ENCODE measurements at places on chromosomes 11 and 22.
A peak's percentile ranks its signal among the peaks of the same experiment; 100 is the strongest.

- DNase-seq = no peak
These were observed 60.1 kb upstream of the CLTCL1 start for GRCh38 chr22:19351604-19352003.

- DNase-seq = no peak
These were observed 44.0 kb downstream of the FDX1 start for GRCh38 chr11:110473706-110474105.

GRCh38 chr11:77249427-77249826 lies 52.1 kb downstream of the GDPD4 start:
- DNase-seq = no peak

DNA sequence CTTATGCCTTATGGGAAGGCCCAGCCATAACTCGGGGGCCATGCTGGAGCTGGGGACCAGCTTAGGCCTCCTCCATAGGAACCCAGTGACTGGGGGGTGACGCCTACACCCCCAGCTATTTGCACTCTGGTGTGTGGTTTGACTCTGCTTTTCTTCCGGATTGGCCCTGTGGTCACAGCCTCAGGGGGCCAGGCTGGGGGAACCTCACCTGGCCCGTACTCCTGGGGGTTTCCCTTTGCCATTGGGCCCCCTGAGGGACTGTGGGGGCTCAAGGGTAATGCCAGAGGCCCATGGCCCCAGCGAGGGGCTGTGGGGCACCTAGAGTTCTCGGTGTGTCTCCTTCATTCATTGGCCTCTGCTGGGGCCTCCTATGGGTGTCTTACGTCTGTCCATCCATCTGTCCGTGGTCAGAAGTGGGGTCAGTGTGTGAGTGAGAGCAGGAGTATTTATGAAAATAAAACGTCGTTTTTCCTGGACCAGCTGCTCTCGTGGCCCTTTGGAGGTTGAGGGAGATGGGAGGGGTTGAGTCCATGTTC lies 6.3 kb upstream of the SH3BP1 start:
- peak; percentile 51 for DNase-seq

All from CD4-positive, alpha-beta T cell treated with Interferon gamma for 1 hour (primary cell).